HS-27A (cell line): ENCODE measurements at places on chromosomes 16 and 17.

GRCh38 chr16:85419503-85420408 lies 193.4 kb upstream of the GSE1 start:
- DNase-seq: no peak

DNA sequence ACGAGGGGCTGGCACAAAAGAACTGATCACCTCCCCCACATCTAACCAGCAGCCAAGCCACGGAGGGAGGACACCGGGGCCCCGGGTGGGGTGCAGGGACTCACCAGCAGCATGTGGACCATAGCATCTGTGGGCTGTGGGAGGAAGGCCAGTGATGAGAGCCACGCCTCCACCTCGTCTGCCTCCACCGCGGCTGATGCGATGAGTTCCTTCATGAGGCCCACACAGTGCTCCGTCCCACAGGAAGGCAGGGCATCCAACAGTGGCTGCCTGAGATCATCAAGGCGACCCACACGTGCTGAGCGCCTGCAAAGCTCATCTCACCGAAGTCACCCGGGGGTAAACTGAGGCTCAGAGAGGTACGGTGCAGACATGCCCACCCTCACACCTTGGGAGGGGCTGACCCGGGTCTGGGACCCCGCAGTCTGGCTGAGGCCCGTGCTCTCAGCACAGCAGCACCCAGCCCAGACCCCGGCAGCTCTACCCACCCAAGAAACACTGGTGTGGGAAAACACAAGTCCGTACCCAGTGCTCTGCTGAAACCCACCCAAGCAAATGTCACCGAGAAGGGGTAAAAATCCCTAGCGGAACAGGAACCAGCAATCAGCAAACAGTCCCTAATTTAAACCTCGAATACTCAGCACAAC lies 85.9 kb downstream of the LITAF start:
- DNase-seq: no peak

- DNase-seq: peak; percentile 20
Observed at GRCh38 chr17:49996495-49997300, 1.7 kb upstream of the DLX3 start.

GRCh38 chr16:142405-142967 lies 4.0 kb upstream of the NPRL3 start:
- DNase-seq: no peak

DNA sequence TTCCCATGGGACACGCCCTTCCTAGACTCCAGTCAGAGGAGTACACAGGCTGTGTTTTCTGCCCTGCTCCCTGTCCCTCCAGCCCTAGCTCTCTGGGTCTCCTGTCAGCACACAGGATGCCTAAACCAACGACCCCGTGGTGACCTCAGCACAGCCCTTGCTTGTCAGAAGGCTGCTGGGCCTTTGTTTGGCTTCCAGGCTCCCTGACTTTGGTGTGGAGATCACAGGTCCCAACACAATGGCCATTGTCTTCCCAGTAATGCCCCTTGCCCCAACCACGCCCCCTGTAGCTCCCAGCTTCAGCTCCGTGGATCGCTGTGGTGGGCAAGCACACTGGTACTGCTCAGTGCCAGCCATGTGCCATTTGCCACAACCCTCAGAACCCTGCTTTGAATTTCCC lies 15.0 kb downstream of the HNF1B start:
- DNase-seq: no peak

GRCh38 chr16:47939680-47940079 lies 216.1 kb downstream of the ABCC12 start:
- DNase-seq: no peak

- no peak for DNase-seq
Observed at GRCh38 chr16:89330177-89330856, 112.8 kb downstream of the ZNF778 start.

DNA sequence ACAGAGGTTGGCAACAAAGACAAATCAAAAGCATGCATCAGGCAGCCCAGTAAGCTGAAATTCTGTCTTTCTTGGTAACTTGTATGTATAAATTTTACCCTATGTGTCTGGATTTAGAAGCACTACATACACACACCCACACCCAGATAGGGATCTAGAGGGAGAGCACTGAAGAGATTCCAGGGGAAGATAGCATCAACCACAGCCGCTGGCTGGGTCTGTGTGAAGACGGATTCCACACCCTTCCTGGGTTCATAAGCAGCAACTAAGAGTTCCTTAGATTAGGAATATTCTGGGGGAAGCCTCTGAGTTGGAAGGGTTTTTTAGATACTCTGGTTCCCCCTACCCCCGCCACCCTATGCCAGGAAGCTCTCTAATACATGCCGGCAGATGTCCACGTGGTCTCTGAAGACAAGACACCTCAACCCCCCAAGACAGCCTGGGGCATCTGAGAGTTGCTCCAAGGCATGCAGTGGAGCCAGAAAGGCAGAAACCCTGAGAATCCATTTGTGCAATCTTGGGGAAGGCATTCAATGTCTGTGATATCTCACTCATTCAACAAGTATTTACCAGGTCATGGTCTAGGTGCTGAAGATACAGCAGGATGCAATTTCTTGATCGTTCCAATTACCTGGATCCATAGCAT lies 86.4 kb downstream of the NOG start:
- DNase-seq: no peak

DNA sequence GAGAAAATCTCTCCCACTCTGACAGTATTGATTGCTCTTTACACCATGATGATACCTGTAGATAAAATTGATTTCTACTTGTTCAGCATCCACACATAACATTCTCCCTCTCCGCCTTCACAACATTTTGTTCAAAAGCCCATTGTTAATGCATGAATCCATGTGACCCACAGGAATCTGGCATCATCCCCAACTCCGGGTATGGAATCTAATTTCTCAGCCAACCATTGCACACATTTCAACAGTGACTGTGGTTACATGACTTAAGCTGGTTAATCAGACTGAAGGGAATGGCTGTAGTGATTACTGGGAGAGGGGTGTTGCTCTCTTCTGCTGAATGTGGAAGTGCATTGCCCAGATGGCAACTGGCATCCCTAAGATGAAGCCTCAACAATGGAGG lies 161.4 kb upstream of the C16orf82 start:
- no peak for DNase-seq

- no peak for DNase-seq
Observed at GRCh38 chr17:54980375-54980774, 11.8 kb downstream of the STXBP4 start.

DNA sequence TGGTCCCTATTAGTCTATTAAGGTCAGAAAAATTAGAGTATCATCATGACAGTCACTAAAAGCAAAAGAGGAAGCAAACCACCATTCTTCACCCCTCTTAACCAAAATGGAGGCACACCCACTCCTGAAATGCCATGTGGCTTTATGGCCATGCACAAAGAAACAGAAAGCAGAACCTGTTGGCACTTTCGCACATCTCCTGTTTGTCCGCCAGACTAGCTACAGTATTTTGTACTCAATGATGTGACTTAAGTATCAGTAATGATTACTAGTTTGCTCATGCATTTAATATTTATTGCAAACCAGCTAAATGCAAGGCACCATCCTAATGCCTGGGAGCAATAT lies 70.2 kb upstream of the GNAO1 start:
- DNase-seq: no peak

DNA sequence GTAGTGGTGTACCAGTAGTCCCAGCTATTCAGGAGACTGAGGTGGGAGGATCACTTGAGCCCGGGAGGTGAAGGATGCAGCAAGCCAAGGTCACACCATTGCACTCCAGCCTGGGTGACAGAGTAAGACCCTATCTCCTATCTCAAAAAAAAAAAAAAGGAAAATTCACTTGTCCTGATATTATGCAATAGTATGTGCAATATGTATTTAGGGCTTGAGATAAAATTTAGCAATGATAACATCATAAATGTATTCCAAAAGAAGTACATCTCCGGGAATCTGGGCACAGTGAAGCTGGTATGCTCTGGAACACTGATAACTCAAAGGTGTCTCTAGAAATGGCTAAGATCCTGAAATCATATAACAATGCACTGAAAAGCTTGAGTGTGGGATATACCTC lies 74.5 kb downstream of the NCOR1 start:
- no peak for DNase-seq

DNA sequence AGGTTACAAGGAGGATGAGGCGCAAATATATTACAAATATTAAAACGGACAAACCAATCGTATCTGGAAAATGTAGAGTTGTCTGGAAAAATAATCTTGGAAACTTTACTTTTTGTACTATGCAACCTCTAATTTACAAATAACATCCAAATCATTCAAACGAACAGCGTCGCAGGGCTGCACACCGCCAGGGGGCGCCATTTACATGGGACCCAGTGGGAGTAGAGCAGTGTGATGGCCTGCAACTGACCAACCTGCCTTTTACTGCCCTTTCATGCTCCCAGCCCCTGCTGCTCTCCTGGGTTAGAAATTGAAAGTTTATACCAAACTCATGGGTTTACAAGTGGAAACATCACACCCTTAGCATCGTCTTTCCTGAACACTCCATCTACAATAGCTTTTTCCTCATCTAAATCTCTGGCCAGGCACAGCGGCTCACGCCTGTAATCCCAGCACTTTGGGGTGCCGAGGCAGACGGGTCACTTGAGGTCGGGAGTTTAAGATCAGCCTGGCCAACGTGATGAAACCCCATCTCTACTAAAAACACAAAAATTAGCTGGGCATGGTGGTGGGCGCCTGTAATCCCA lies 10.0 kb downstream of the PITPNC1 start:
- DNase-seq: no peak

GRCh38 chr16:83727018-83727417 lies 80.8 kb upstream of the HSBP1 start:
- no peak for DNase-seq

DNA sequence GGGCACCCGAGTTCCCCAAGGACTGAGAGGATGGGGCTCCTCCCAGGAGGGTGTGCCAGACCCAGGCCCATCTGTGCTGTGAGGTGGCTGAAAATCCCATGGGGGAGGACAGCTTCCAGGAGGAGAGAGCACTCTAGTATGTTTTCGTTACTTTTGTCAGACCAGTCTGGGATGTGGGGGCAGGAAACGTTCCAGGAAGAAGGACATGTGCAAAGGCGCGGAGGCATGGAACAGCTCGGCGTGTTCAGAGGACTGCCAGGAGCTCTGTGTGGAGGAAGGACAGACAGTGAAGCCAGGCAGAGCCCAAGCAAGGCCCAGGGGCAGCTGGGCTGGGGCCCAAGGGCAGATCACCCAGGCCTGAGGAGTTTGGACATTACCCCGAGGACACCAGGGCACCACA lies 7.0 kb downstream of the CA4 start:
- DNase-seq: no peak

GRCh38 chr17:50026046-50026675 lies 29.7 kb upstream of the ITGA3 start:
- DNase-seq: no peak

DNA sequence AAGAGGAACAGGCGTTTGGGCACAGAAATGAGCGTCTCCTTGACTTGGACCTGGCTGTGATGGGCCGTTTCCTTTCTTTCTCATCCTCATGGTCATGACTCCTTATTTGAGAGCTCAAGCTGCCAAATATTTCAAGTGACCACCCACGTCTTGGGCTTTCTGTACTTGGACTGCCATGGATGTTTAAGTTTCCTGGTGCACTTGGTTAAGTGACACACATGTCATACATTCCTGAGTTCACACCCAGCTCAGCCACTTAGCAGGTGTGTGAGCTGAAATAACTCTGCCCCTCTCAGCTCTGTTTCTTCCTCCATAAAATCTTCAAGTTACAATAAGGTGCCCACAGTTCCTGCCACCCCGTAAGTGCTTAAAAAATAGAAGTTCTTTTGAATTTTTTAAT lies 114.5 kb downstream of the CLEC16A start:
- no peak for DNase-seq

DNA sequence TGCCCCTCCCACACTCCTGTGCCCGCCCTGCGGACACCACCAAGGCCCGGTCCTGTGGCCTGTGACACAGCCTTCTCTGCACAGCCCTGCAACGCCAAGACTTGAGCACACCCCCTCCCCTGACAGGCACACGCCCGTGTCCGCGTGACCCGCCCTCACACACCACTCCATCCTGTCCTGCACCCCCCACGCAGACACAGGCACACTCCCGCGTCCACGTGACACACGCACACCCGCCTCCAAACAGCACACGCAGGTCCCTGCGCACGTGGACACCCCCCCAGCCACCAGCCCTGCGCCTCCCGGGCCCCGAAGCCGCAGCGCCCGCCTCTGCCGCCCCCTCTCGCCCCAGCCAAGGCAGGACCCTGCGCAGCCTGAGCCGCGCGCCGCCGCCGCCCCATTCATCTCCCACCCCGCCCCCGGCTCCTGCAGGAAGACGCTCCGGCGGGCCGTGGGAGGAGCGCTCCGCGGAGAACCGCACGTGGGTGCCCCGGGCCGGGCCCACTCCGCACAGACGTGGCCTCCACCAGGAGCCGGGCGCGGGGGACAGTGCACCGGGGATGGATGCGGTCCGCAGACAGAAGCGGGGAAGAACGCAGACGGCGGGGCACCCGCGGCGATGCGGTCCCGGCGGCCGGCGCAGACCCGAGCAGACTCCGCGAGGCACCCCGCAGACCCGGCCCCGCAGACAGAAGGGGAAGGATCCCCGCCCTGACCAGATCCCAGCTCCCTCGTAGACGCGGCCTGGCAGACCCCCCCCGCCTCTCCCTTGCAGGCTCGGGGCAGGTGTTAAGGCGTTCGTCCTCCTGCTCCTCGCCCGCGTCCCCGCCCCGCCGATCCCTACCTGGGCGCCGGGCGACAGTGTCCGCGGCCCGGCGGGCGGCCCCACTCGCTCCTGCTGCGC lies 506 bp downstream of the CAMKK1 start:
- no peak for DNase-seq

DNA sequence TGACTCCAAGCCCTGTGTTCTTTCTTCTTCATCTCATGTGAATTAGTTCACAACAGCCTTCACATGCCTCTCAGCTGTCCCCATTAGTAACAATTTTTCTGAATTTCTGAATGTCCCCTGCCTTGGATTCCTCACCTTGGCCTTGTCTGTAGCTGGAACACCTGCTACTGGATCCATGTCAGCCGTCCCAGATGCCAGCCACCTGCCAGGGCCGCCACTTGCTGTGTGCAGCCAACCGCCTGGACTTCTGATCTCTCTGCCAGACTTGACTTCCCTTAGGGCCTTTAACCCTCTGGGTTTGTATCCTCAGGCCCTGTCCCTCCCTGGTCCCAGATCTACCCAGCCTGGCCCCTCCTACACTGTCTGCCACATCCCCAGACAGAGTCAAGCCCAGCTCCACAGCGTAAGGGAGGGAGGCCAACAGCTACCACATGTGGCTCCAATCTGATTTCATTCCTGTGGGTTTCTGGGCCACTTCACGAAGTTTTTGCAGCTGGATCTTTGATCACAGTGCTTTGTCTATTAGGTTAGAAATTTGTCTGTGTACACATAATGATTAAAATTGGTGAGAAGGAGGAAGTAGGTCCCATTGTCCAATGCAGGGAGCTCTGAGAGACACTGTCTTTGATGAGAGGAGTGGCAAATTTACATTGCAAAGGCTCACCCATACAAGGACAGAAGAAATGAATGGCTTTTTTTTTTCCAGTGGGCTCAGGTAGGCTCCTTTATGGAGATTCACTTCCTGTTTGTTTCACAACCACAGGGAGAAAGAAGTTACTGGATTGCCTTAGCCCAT lies 15.3 kb downstream of the MPP2 start:
- DNase-seq: no peak

GRCh38 chr16:83533193-83533592 lies 274.6 kb upstream of the HSBP1 start:
- no peak for DNase-seq
